Right ventricle myocardium inferior (tissue), 1 donor: ENCODE measurements at places on chromosomes 7 and 10.

GRCh38 chr7:112866424-112866823, 76.2 kb upstream of the TMEM168 start:
- no peak for DNase-seq

DNA sequence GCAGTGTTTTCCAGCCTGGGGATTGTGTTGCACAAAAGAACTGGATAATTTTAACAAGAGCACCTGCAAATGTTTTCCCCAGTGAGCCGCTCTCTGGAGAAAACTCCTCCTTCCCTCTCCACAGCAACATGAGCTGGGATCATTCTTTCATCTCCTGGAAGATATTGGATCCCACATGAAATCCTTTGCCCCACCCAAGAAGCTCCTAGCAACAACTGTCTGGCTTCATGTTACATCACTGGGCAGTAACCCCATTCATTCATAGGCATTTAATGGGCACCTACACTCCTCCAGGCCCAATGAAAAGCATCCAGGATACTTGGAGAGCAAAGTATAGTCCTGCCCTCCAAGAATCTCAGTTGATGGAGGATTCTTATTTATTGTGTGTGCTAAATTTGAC, 27.2 kb downstream of the LSM5 start:
- no peak for DNase-seq

- DNase-seq: peak; percentile 47
These were observed 101.9 kb upstream of the TNRC18 start for GRCh38 chr7:5525271-5526099.

GRCh38 chr7:33733870-33734650, 171.3 kb upstream of the BMPER start:
- DNase-seq: no peak

DNA sequence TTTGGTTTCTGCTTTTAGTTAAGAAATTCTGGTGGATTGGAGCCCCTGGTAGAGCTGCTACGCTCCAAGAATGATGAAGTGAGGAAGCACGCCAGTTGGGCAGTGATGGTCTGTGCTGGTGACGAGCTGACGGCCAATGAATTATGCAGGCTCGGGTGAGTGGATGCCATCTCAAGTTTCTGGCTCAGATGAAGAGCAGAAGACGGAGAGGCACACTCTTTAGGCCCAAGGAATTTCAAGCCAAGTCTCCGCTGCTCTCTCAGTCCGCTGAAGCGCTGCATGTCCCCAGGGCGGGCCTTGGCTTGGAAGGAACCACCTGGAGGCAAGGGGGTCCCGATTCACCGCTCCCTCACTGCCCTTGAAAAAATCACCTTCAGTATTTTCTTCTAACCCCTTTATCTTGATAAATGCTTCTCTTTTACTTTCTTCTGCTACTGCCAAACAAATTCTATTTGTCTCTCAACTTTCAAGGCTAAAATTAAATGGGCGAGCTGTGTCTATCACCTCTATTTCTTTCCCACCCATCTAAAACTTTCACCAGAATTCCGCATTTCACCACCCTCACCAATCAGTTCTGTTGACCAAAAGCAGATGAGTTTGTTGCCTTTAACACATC, 74.2 kb downstream of the ARMC3 start:
- DNase-seq: no peak

- DNase-seq: peak; percentile 75
These were observed 129.0 kb downstream of the MARCHF5 start for GRCh38 chr10:92419740-92420545.

DNA sequence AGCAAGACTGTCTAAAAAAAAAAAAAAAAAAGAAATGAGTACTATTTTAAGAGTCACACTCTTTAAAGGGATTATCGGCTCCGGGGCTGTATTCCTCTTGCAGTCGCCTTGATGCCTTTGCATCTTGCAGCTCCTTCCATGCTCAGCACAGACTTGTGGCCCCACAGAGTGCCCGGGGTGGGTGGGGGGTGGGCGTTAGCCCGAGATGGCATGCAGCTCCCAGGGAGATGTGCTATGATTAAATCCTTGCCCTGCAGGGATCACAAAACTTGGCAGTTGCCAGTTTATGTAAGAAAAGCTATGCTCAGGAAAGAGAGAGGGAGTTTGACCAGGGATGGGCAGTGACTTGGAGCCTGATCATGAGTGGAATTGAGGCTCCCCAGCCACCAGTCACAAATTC, 81.9 kb downstream of the CCDC3 start:
- DNase-seq: no peak

GRCh38 chr10:117163954-117164548, 26.0 kb upstream of the VAX1 start:
- no peak for DNase-seq

DNA sequence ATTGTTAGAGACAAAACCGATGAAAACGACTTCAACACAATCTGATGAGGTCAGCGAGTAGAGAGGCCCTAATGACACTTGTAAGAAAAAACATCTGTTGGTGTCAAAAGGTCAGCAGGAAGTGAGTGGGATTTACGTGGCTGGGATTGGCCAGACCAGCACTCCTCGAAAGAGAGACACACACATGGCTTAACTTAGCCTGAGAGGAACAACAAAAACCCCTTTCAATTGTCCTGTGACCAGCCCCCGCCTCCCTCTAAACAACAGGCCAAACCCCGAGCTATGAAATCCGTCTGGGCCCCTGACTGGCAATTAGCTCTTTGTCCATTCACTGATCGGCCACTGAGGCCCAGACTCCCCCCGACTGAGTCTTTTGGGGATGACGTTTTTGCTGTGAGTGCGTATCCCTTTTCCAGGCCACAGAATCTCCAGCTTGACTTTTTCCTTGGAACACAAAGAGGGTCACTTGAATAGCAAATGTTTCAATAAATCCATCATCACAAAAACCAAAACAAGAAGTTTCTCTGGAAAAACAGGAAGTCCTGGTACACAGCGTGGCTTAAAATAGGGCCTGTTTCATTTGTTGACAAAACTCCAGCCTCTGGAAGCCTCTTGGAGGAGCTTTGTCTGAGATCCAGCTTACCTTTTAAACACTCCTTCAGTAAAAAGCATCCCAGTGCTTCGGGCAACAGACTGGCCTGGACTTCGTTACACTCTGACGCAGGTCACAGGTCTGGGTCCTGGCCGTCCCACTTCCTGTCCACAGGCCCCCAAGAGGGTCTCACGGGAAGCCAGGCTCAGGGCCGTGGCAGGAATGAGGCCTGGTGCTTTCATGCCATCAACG, 103.0 kb downstream of the CTBP2 start:
- peak; percentile 75 for DNase-seq

- no peak for DNase-seq
These were observed 95.1 kb downstream of the ITGA8 start for GRCh38 chr10:15624401-15625196.

- DNase-seq: no peak
These were observed 300.0 kb downstream of the PLXNA4 start for GRCh38 chr7:132276234-132276630.

DNA sequence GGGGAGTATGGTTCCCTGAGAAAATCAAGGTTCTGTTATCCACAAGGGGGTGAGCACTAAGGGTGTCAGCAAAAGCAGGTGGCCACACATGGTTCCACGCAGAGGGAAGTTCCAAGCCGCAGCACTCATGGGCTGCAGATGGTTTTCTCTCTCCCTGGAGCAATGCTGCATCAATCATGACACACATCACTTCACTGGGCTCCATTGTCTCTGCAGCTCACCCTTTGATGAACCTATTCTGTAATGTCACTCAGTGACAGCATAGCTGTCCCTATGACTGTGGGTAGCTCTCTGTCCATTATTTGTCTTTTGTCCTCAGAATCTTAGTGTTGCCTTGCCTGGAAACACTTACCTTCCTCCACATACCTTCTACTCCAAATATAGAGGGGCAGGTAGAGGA, 34.8 kb downstream of the LRRC18 start:
- DNase-seq: no peak

DNA sequence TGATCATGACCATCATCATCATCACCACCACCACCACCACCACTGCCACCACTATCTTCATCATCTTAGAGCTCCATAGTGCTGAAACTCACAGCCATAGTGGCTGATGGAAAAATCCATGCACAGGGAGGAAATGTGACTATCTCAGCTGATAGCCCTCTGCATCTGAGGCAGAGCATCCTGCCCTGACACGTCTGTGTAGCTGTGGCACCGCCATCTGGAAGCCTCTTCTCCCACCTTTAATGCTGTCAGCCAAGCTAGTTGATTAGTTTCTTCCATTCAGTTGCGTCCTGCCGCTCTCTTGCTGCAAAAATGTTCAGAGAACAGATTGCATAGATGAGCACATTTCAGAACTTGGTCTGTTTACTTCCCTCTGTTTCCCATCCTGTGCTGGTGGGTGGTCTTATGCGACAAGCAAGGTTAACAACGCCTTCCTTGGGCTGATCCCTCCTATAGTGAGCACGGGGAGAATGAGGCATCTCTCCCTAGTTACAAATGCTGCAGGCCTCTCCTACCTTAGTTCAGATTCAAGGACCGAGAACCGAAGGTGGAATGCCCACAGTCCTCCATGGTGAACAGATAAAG, 478.6 kb downstream of the PLXNA4 start:
- DNase-seq: no peak

DNA sequence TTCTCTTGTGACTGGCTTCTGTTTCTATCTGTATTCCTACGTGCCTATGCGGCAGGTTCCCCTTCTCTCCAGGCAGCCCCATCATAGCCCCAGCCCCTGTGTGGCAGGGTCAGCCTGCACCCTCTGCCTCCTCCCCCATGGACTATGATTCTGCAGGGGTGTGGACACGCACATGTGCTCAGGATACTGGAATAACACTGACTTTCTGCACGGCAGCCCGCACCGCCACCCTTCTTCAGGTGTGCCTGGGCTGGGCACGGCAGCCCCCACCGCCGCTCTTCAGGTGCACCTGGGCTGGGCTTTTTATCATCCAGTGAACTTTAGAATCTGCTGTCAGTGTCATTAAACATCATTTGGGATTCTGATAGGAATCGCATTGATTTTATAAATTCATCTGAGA, 202.6 kb upstream of the PPP2R2D start:
- peak; percentile 28 for DNase-seq

DNA sequence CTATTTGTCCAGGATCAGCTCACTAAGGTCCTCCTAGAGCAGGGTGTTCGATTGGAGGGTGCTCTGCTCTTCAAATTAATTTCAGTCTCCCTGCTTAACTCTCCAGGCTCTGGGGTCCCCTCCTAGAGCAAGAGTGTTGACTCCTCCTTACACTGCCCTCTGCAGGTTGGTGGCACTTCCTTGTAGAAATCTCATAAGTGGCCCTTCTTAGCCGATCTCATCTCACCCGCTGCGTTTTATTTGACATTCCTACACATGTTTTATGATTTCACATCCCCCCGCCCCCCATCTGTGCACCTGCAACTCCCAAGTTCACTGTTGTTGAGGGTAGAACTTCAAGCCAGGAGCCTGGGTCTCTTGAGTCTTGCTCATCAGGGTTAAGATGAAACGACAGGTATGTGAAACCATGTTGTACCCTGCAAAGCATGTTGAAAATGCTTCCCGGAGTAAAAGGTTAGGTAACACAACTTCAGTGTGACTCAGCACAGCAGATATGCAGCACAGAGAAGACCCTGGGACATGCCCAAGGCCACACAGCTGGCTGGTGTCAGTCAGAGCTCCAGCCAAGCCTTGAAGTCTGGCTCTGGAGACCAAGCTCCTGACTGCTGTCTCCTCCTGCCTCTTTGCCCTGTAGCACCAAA, 171.2 kb downstream of the PRKAG2 start:
- peak; percentile 50 for DNase-seq

GRCh38 chr7:1460821-1461645, 1.8 kb upstream of the MICALL2 start:
- no peak for DNase-seq

DNA sequence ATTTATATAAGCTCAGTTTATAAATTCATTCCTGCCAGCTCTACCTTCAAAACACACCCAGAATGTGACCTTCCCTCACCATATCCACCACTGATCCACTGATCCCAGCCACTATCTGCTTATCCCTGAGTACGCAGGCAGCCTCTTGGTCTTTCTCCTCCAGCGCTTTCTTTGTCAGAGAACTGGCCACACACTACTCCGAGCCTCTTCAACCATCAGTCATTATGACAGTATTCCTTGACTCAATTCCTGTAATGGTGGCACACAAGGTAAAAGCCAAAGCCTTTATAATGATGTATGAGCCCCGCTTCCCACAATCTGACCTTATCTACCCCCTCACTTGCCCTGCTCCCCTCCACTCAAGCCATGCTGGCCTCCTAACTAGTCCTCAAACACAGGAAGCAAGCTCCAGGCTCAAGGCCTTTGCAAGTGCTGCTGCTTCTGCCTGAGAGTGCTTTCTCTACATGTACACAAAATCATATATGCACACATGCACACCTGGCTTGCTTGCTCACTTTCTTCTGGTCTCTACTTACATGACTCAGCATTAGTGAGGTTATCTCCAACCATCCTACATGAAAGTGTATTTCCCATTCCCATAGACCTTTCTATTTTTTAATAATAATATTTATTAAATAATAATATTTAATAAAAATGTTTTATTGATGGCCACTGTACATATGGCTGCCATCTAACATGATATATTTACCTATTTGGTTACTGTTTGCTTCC, 150.4 kb upstream of the FEZF1 start:
- DNase-seq: no peak

GRCh38 chr7:82389876-82390275, 53.7 kb downstream of the CACNA2D1 start:
- DNase-seq: no peak

DNA sequence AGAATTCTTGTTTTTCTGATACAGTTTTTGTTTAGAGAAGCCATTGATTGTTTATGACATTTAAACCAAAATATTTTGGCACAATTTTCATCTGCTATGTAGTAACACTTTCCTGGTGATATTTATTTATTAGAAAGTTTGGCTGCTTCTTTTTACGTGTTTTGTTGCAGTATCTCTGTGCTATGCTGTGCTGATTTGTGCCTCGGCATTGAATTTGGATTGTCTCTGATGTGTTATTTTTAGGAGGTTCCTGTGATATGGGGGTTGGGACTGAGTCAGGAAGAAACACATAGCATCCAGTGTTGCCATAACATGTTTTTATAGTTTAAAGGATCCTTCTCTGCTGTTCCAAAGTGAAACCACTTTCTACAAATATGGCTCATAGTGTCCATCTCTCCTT, 1197.7 kb upstream of the LRRN3 start:
- DNase-seq: no peak

- DNase-seq: no peak
These were observed 171.2 kb downstream of the REEP3 start for GRCh38 chr10:63692220-63692896.

DNA sequence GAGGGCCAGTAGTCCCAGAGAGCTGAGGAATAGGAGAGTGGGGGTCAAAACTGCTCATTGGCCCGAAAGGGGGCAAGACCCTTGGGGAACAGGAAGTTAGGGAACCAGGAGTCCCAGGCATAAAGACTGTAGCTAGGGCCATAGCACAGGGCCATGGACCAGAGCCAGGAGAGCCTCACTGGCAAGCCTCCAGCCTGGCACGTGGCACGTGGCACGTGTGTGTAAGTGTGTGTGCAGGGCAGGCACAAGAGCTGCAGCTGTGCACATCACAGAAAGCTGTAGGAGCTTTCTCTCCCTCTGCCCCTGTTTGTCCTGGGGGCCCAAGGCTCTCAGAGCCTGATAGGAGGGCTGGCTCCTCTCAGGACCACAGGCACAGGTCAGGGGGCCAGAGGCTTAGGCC, 47.8 kb upstream of the SLF2 start:
- peak; percentile 28 for DNase-seq
